Neural crest cell (in vitro differentiated cells): ENCODE measurements at places on chromosomes 16 and 17. TPM values are rescaled to one million over a fixed set of nuclear protein-coding genes. Genes with fewer than 3 reads are reported as not detected.

DNA sequence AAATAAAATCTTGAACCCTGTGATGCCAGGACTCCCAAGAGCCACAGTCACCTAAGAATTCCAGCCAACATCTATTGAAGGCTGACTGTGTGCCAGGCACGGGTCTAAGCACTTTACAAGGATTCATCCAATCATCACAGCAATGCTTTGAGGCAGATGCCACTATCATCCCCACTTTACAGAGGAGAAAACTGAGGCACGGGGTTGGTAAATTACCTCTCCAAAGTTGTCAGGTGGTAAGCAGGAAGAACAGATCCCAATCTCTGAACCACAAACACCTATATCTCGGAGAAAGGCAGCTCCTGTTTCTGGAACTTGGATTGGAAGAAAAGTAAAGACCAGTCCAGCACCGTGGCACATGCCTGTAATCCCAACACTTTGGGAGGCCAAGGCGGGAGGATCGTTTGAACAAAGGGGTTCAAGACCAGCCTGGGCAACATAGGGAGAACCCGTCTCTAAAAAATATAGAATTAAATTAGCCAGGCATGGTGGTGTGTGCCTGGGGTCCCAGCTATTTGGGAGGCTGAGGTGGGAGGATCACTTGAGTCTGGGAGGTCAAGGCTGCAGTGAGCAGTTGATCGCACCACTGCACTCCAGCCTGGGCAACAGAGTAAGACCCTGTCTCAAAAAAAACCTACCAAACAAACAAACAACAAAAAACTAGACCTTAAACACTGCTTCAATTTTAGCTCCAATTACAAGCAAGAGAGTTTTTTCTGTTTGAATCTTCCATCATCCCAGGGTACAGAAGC, 60.7 kb upstream of the SIAH1 start:
- no peak for DNase-seq

DNA sequence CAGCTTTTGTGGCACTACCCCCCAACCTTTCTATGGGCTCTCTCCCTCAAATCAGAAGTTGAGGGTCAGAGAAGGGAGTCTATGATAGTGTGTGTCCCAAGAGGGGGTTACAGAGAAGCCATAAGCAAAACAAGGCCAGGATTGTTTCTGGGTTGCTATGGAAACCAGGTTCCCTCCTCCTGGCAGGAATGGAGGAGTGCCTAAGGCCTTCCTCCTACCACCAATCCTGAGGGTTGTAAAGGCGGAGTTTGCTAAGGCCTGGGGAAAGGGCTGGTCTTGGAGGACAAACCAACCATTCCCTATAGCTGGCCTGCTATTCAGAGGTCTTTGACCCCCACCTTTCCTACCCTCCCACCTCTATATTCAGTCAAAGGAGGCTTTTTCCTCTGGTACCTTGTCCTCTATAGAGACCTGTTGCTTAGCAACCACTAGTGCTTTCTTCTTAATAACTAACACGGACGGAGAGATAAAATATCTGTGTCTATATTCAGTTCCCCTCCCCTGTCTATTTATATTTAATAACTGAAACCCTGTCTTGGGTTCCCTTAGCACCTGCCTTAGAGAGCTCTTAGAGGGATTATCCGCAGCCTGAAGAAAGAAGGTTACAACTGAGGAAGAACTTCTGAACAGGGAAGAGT, 43.4 kb downstream of the NEUROD2 start:
- no peak for DNase-seq

DNA sequence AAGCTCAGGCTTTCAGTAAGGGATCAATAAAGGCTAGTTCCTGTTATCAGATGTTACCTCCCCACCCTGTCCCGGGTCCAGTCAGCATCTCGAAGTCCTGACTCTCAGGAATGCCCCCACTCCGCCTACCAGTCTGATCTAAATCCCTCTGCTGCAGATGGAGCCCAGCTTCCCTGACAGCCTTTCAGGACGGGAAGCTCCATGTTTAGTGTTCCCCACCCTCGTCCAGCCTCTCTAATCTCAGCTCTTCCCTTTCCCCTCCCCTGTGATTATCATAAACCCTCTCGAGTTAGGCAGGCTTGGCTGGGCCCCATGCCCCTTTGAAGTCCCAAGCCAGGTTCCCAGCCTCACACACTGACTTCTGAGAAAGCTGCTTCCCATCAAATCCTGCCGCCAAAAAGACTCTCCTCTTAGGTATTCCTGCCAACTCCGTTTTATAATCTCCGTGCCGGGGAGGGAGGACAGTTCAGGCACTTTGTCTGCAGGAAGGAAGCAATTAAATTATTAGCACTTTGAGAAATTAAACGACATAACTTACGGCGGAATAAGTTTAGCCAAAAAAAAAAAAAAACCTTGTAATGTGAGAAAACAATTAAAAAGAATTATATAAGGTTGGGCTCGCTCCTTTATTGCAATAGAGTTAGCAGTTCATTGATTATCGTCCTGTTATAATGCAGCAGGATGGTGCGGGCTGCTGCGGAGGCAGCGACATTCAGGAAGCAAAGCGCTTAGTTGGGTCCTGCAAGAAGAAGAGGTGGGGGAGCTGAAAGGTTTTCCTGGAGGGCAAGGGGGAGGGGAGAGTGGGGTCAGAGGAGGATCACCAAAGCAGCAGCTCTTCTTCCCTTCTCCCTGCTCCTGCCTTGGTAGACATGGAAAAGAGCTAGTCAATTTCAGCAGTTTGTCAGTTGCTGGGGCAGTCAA, 16.8 kb upstream of the ETV4 start:
- no peak for DNase-seq

- no peak for DNase-seq
Observed at GRCh38 chr16:70429888-70430666, 8.8 kb downstream of the ST3GAL2 start.

GRCh38 chr16:22635801-22636200, 125.1 kb downstream of the NPIPB5 start:
- DNase-seq: no peak

GRCh38 chr16:28901862-28902261, 23.2 kb downstream of the RABEP2 start:
- no peak for DNase-seq

The HOXB7 gene
- 8.5 and 11.4 TPM in 2 replicates for total RNA-seq

The MYH1 gene
- not detected in 2 replicates for total RNA-seq

The EPN3 gene
- 0.11 TPM in 1 of 2 replicates, not detected in the other for total RNA-seq

The ARL16 gene
- 51.0 and 53.7 TPM in 2 replicates for total RNA-seq
